ENCODE measurements at places on chromosomes 4 and X.

DNA sequence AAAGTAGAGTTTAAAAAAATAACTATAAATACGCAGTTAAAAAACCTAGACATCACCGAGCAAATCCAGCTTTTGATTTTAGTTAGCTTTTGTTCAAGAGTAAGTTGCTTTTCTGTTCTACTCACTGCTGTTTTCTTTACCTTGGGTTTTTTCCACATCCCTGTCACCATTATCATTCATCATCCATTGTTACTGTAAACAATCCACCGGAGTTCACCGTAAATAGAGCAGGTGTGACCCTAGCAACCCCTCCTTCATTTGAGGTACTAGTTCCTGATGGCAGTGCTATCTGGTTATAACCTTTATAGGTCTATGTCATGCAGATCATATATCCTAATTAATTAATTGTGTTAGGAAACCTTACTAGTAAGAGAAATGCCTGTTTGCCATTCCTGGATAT is 43.0 kb upstream of the TEX13D start:
- no peak for DNase-seq

- no peak for DNase-seq
Measured at GRCh38 chrX:31931225-31931624, 859.4 kb upstream of the FTHL17 start.

- DNase-seq: no peak
Measured at GRCh38 chrX:119398974-119399771, at the start of gene SLC25A43. Gene SLC25A43 (plus strand): TSS chrX:119399336. CDS start chrX:119399404, 68 bp downstream.

DNA sequence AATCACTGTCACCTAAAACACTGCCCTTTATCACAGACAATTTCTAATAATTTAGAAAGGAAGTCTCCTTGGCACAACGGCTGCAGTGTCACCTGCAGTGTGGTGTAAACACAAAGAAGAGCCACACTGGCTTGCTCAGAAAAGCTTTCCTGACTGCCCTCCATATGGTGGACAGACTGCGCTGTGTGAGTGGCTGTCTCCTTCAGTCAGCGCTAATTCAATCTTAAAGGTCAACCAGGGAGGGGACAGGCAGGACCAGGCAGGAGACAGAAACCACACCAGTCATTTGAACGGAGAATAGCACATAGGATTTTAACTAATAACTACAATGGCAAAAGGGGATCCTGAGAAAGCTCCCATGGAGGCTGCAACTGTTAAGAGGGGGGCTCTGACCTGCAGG is 132.1 kb downstream of the NSUN7 start:
- DNase-seq: no peak

DNA sequence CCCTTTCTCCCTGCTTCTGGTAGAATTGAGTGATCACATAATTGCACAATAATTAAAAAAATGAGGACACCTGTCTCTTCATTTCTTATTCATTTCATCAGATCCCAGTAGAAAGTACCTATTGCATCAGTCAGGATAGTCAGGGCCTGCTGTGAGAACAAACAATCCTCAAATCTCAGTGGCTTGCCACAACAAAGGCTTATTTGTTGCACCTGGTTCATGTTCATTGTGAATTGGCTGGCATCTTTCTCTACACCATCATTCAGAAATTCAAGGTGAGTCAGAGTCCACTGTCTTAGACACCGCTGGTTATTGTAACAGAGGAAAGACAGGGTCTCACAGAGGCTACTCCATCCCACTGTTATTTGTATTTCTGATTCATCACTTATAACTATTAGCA is 409.8 kb downstream of the STIM2 start:
- DNase-seq: no peak

- no peak for DNase-seq
Measured at GRCh38 chr4:145881989-145882388, 56.6 kb downstream of the ZNF827 start.

DNA sequence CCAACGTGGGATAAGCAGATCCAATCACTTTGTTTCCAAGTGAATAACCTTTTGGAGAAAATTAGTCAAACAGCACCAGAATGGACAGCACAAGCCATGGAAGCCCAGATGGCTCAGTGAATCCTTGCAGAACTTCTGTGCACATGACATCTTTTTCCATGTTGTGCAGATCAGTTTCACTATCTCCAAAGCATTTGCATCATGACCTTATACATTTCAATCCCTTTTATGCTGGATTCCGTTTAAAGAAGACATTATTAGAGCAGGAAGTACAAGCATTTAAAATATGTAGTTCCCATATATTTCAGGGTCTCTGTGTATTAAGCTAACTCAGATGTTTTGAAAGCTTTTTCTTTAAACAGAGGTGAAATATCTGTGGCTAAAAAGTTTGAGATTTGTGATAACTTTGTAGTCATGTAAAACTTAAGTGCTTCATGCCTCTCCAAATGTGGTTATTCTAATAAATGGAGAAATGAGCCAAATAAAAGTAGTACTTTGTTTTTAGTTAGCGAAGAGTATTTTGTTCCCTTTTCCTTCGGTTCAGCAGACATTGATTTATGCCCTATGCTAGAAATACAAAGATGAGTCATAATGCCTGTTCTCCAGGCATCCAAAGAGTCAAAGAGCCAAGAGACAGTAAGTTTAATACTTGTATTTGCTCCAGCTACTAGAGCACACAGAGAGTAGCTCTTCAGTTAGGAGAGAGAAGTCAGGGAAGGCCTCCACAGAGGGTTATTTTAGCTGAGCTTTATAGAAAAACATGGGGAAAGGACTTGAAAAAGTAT is 39.0 kb downstream of the PLAC8 start:
- no peak for DNase-seq

DNA sequence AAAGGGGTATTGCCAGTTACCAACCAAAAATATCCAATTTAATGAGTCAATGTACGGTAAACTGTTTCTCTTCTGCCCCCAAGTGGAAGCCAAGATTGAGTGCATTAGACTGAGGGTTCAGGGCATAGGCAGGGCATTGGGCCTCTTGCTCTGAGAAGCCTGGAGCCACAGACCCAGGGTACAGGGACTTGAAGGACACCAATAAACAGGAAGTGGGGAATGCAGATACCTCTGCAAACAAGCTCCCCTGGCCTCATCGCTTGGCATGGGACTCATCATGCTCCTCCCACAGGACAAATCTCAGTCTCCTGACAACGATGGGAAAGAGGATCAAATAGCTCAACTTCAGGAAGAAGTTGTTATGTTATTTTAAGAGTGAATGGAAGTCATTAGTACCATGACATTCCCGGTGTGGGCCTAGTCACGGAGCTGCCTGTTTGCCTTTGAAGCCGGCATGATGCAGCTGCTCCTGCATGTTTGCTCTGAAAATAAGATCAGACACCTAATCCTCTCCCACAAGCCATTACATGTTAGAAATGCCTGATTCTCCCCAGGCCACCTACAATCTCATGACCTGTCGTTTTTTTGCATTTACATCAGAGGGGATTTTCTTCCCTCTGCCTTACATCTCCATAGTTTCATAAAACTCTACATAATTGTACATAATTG is 224.2 kb downstream of the RCHY1 start:
- DNase-seq: no peak

DNA sequence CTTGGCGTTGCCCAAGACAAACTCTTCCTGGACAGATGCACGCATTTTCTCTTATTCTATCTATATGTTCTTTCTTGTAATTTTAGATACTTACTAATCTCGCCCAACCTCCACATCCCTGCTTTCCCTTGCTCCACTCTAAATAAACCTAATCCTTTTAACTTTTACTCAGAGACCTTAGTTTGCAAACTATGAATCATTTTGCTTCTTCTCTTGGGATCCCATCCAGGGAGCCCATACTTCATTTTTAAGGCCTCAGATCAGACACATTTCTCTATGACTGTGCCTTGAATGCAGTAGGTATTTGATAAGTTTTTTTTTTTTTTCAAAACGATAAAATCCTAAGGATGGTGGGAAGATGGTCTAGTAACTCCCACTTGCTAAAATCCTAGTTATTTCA is 353.8 kb upstream of the HAND2 start:
- DNase-seq: no peak

DNA sequence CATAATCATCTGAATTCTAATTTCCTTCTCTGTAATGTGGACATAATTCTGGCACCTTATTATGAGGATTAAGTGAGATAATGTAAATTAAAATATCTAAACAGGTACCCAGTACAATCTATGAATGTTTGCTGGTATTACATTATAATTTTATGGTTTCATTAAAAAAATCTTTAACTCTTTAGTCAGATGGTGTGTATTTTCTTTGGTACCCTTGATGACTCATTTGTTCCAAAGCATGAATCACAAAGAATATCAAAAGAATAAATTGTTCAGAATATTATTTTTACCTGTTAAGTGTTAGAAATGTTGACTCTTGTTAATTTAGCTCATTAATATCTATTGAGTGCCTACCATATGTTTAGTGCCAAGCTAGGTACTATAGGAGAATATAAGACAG is 74.3 kb downstream of the SNX25 start:
- no peak for DNase-seq

- DNase-seq: no peak
Measured at GRCh38 chrX:15749642-15750610, 11.9 kb downstream of the CA5B start.

DNA sequence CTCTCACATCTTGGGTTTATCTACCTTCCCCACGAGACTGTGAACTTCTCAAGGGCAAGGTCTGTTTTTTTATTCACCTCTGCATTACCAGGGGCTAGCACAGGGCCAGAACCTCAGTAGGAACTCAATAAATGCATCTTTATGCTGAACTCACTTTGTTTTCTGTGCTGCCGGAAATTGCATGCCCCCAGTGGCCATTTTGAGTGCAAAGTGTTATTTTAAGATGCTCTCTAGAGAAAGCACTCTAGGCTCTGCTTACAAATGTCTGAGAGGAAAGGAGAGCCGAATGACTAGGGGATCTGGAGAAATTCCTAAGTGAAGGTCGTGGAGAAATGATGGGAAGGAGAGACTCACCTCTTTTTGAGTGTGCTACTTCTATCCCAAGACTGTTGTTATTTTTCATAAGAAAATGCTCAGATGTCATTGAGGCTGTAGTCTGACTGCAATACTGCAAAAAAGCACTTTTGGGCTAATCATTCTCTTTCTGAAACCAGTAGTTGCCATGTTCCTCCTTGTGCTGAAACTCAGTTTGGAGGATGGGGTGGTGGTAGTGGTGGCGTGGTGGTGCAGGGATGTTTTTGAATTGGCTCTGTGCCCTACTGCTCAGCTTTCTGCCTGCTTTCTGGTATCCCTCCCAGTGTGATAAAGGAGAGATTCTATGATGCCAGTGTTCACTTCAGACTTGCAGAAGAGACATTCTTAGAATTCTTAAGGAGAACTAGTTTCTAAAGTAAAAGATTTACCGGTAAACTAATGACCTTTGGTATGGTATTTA is 41.3 kb downstream of the DOCK11 start:
- no peak for DNase-seq
